ENCODE measurements at places on chromosomes 16 and 17. TPM values are rescaled to one million over a fixed set of nuclear protein-coding genes. Genes with fewer than 3 reads are reported as not detected.

Gene TVP23A
- 0.22 TPM for total RNA-seq

GRCh38 chr16:31079342-31079944 is 5.2 kb downstream of the ZNF646 start:
- ATAC-seq, result no peak

DNA sequence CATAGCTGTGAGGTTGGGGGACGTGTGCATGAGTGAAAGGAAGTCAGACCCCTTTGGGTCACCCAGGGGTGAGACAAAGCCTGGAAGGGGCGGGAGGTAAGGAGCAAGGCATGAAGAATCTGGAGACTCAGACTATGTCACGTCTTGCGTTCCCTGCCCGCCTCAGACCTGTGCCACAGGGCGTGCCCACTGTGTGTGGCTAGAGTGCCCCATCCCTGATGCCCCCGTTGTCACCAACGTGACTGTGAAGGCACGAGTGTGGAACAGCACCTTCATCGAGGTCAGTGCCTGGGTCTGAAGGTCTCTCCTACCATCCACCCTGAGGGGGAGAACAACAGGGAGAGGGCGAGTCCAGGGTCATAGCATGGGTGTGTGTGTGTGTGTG is 15.1 kb upstream of the PDK2 start:
- no peak for ATAC-seq

DNA sequence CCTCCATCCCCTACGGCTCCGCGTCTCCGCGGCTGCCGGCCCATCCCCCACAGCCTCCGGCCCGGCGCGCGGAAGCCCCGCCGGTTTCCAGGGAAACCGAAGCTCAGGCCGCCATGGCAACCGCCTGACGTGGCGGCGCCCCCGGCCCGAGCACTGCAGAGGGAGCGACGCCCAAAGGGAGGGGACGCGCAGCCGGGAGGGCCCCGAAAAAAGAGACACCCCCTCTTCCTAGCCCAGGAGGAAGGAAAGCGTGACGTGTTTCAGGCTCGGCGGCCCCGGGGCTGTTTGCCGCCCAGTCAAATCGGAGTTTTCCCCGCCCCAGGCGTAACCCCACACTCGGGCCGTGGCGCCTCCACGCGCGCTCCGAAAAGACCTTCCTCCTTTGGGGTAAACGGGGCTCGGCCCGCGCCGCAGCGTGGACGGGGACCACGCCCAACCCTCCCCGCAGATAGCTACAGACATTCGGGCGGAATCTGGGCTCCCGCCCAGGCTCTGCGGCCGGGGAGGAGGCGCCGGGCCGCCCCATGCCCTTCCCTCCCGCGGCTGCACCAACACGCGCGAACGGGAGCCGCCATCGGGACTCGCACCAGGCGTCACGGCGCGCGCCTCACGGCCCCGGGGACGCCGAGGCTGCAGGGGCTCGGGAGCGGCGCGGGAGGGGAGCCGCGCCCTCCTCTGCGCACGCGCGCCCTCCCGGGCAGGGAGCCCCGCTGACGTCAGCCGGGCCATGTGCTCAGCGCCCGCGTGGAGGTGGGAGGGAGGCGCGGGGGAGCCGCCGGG is 7.5 kb downstream of the MNT start:
- ATAC-seq, result peak; percentile 67

Gene MARVELD3
- total RNA-seq, result not detected

DNA sequence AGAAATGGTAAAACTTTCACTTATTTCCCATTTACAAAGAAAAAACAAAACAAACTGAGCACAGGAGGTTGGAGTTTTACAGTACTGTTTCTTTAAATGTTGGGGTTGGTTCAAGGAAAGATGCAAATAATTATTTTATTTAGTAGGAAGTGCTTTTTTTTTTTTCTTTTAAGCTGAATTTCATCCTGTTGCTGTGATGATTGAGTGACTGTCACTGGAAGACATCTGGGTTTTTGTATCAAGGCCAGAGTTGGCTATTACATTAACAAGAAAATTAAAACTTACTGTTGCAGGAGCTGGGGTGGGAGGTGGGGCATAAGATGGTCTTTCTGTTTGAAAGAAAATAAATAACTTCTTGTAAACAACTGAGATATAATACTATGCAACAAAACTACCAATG is 2.3 kb downstream of the SMARCE1 start:
- no peak for ATAC-seq

- peak; percentile 99 for ATAC-seq
These were observed 38.8 kb downstream of the RPGRIP1L start for GRCh38 chr16:53664724-53665345.

Gene TNFRSF17
- total RNA-seq, result not detected

GRCh38 chr16:71917900-71918299 is 22.6 kb downstream of the IST1 start:
- ATAC-seq, result no peak

GRCh38 chr16:86810062-86810461 is 231.7 kb downstream of the FOXL1 start:
- ATAC-seq, result no peak

DNA sequence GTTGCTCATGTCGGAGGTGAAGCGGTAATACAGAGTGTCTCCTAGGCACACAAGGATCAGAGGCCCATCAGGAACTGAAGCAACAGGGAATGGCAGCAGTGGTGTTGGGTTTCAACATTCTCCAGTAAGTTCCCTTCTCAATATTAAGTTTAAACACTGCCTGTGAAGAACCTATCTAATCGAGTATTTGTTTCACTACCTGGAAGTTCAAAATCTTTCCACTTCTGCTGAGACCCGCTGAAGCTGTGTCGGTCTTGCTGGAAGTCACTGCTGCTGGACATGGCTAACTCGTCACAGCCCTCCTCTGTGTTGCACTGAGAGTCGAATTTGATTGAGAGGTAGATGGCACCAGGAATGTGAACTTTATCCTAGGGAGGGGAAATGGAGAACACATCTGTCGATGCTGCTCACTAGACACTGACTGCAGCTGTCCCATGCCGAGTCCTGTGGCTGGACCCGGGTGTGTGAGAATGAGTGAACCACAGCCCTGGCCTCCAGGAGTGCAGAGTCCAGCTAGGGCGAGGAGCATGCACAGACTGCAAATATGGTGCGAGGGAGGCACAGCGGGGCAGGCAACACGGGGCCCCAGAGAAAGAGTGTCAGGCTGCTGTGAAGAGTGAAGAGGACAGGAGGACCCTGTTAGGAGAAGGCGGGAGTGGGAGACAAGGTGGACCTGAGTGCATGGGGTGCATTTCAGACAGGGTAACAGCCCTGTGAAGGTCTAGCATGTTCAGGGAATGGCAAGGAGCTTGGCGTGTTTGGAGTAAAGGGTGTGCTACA is 50.1 kb upstream of the ATP2A3 start:
- ATAC-seq, result no peak

Gene SPN
- total RNA-seq, result 137 TPM

DNA sequence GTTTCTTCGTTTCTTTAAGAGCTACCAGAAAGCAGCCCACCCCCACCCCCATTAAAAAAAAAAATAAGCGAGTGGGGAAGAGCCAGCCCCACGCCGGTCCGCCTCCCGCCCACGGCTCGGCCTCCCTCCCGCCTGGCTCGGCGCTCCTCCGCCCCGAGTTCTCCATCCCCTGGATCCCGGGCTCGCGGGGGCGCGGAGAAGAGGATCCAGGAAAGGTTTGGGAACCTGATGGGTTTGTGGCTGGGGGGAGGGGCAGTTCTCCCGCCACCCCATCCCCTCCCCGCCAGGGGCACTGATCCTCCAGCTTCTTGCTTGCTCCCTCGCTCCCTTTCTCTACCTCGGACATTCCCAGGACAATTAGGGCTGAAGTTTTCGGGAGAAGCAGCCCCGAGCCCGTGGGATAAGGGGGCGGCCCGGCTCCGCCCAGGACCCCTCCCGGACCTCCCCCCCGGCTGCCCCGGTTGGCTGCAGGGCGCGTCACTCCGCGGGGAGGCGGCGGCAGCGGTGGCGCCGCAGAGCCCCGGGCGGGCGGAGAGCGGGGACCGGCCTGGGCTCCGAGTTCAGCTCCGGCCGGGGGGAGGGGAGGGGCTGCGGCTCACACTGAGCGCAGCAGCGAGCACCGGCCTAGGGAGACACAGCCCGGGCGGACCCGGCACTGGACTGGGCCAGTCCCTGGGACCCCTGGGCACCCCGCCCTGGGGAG is 1.0 kb upstream of the SALL1 start:
- ATAC-seq, result no peak

Gene CRYM
- total RNA-seq, result not detected

- peak; percentile 97 for ATAC-seq
These were observed at the start of gene TIMM22 for GRCh38 chr17:996554-997344. Gene TIMM22, plus strand, starts transcription at chr17:997129. Its CDS starts 14 bp downstream, at chr17:997143.

DNA sequence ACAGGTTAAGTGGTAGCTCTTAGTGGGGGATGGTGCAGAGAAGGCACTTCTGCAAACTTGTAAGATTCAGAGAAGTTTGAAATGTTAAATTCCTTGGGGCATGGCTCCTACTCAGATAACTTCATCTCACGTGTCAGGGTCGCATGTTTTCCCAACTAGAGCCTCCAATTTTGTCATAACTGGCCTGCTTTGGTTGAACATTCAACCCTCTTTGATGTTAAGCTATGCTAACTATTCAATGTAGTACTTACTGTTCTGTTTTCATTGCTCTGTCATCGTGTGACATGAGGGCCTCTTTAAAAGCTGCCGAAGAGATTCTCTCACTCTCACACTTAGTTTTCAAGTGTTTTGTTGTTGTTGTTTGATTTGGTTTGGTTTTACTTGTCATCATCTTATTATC is 280.8 kb downstream of the CDH11 start:
- ATAC-seq, result no peak

DNA sequence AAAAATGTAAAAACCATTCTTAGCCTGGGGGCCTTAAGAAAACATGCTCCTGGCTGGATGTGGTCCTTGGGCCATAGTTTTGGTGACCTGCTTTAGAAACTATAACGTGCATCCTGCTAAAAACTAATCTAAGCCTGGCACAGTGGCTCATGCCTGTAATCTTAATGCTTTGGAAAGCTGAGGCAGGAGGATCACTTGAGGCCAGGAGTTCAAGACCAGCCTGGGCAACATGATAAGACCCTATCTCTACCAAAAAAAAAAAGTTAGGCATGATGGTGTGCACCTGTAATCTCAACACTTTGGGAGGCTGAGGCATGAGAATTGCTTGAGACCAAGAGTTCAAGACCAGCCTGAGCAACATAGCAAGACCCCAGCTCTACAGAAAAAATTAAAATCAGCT is 183.8 kb upstream of the CHMP6 start:
- no peak for ATAC-seq

GRCh38 chr16:23174622-23175021 is 7.9 kb upstream of the SCNN1G start:
- no peak for ATAC-seq

- no peak for ATAC-seq
These were observed 26.0 kb downstream of the CACNG3 start for GRCh38 chr16:24282141-24282540.

Gene P2RX5
- total RNA-seq, result 22.0 TPM

- ATAC-seq, result no peak
These were observed 349.9 kb downstream of the SOX9 start for GRCh38 chr17:72470734-72471133.

DNA sequence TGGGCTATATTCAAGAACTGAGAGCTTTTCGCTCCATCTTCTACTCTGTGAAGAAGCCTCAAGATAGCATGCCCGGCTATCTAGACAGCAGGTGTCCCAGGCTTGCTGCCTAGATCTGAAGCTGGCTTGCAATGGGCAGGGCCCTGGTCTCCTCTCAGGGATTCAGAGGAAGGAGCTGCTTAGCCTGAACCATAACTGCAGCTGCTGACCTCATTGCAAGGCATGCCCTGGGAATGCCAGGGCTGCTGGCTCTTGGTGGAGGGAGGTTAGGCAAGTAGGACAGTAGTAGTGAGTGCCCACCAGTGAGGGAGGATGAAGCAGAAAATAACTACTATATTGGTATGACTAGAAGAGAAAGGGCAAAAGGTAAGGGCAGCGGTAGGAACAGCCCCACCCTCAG is 21.3 kb upstream of the SLC35B1 start:
- ATAC-seq, result no peak

DNA sequence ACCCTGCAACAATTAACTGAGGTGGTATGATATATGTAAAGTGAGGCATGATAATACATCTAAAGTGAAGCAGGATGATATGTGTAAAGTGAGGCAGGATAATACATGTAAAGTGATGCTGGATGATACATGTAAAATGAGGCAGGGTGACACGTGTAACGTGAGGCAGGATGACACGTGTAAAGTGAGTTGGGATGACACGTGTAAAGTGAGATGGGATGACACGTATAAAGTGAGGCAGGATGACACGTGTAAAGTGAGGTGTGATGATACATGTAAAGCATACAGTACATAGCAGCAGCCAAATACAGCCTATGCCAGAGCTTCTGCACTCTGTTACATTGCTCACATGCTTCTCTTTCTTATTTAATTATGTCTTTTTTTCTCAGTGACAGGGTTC is 184.4 kb upstream of the FOXF1 start:
- ATAC-seq, result no peak

GRCh38 chr17:79150035-79150733 is 75.6 kb downstream of the ENGASE start:
- ATAC-seq, result no peak

Gene HS3ST4
- total RNA-seq, result not detected

DNA sequence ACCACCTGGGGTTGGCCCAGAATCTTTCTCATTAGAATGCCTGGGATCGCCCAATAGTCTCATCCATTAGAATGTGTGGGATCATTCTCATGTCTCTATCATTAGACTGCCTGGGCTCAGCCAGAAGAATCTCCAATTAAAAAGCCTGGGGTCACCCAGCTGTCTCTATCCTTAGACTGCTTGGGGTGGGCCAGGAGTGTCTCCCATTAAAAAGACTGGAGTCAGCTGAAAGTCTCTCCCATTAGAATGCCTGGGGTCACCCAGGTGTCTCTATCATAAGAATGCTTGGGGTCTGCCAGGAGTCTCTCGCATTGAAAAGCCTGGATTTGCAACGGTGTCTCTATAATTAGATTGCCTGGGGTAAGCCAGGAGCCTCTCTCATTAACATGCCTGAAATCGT is 2225.7 kb downstream of the TP53TG3F start:
- no peak for ATAC-seq

Gene TSR3
- 36.7 TPM for total RNA-seq

Gene PRSS22
- total RNA-seq, result 1.9 TPM

- ATAC-seq, result no peak
These were observed 28.2 kb downstream of the ATP2C2 start for GRCh38 chr16:84396537-84397008.

DNA sequence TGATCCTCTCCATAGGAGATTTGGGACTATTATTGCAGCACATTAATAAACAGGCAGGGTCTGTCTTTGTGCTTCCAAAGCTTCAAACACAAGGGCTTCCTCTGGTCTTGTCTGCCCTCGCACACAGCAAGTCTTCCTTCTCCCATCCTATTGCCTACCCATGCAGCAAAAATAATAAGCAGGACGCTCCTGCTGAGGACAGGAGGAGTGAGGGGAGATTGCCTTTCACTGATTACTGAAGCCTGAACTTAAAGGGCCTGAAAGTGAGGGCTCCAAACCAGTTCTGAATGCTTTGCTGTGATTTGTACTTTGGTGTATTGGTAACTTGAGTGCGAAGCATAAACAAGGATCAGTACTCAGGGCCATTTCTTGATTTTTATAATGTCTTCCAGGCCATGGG is 197.6 kb upstream of the XYLT1 start:
- ATAC-seq, result no peak

Gene CCL17
- total RNA-seq, result 0.65 TPM

GRCh38 chr16:75238132-75238852 is 13.1 kb downstream of the BCAR1 start:
- no peak for ATAC-seq
